ENCODE measurements at places on chromosomes 6 and 20.
A peak's percentile ranks its signal among the peaks of the same experiment; 100 is the strongest.

GRCh38 chr6:72787391-72788031 lies 165.6 kb downstream of the KCNQ5 start:
- DNase-seq: peak; percentile 34

GRCh38 chr6:3529232-3529631 lies 72.4 kb upstream of the SLC22A23 start:
- DNase-seq: no peak

DNA sequence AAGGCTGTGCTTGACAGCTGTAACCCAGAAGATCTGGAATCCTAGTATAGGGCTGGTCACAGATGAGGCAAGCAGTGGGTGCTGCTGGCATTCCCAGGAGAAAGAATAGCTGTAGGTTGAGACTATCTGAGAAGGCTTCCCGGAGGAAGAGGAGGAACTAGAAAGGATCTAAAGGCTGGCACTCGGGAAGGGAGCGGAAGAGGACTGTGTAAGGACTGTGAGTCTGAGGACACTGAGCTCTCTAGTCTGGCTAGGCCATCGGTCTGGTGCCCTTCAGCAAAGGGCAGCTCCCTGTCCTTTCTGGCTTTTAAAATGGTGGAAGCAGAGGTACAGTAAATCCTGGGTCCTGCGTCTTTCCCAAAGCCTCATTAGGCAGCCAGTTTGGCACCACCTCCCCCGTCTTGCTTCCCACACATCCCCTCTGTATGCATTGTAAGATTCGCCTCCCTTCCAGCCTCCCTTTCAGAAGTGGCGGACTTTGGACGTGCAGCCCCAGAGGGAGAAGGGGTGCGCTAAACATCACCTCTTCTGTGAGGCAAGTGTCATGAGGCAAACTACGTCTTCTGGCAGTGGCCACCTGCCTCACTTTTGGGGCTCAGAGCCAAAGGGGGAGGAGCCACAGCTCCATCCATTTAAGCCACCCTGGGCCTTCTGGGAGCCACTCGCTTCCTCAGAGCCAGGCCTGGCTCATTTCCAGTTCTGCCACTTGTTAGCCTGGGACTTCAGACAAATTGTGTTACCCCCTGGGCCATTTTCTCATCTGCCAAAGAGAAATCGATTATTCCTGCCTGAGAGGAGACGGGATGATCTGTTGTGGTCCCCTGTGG lies 8.6 kb downstream of the SNPH start:
- DNase-seq: no peak

- no peak for DNase-seq
Measured at GRCh38 chr6:147642458-147642857, 134.0 kb downstream of the SAMD5 start.

- DNase-seq: no peak
Measured at GRCh38 chr20:52975029-52975732, 3.0 kb downstream of the TSHZ2 start.

DNA sequence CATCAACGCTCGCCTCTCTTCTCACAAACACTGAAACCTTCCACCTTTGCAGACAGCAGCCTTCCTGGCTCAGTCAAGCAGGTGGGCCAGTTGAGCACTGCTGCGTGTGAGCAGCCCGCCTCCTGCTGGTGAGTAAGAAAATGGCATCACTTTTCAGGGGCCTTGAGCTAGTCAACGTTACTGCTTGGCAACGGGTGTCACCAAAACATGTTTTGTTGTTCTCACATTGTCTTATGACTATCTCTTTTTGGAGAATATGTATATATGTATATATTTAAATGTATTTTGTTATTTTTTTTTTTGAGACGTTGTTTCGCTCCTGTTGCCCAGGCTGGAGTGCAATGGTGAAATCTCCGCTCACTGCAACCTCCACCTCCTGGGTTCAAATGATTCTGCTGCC lies 97.0 kb upstream of the AGPAT4 start:
- peak; percentile 81 for DNase-seq

GRCh38 chr20:48339190-48339985 lies 488.4 kb downstream of the PREX1 start:
- DNase-seq: no peak

DNA sequence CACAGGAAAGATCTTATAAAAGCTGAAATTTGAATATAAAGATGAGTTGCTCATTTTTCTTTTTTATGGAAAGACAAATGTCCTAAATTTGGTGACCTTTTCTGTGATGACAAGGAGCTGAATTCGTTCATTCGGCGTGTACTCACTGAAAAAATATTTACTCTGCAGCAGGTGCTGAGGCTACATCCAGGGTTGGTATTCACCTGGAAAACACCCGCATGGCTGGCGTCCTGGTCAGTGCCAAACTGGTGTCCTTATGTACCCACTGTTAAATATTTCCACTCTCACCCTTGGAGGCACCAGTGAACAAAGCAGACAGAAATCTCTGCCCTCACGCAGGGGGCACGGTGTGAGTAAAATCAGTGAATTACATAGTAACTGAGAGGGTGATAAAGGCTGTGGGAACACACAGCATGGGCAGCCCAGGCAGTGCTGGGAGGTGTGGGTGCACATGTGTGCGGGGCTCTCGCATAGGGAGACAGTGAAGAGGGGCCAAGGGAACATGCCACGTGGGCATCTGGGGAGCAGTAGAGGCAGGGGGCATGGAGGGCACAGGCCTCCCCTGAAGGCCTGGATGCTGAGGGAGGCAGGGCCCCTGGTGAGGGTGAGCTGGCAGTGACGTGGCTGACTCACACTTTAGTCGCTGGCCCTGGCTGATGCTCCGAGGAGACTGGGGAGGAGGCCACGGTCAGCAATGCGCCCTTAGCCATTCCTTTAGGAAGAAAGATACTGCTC lies 89.7 kb downstream of the INSM1 start:
- DNase-seq: no peak

- DNase-seq: no peak
Measured at GRCh38 chr6:140073456-140073855, 699.0 kb upstream of the CITED2 start.

DNA sequence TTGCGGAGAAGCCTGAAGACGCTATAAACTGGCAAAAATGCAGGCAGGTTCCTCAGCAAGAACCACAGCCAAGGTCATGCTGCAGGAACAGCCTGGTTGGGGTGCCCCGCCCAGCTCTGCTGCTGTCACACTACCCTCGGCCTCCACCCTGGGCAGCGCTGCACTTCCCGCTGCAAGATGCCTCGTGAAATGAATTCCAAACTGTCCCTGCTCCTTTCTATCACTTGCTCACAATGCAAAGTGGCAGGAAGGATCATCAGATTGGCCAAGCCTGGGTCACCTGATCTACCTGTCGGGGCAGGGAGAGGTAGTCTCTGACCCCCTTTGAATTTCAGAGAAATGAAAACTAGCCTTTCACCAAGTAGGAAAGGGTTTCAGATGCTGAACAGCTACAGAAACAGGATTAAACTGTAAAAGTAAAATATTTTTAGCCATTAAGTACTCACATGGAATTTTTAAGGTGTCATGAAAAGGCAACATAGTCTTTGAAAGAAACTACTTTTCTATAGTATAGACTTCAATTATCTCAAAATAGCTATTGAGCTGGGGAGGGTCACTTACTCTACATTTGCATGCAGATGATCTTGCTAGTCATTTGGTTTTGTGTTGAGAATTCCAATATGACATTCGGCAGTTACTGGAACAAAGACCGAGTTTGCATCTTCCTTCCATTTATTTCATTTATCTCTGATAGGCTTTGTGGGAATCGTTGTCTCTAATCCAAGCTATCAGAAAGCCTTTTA lies 236.4 kb upstream of the ASCC3 start:
- DNase-seq: peak; percentile 34

DNA sequence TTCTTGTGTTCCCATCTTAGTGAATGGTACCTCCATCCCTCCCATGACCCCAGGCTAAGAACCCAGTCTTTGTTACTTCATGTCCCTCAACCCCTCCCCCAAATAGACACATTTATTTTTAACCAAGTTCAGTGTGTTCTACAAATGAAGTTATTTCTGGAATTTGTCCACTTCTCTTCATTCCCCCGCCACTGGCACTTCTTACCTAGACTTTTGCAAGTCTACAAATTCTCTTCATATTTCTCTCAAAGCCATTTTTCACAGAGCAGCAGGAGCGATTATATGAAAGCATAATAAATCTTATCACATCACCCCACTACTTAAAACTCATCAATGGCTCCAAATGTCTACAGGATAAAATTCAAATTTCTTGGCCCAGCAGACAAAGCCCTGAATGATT lies 131.4 kb downstream of the BTBD9 start:
- DNase-seq: no peak

- DNase-seq: peak; percentile 22
Measured at GRCh38 chr6:83976037-83976755, 57.4 kb upstream of the MRAP2 start.

- no peak for DNase-seq
Measured at GRCh38 chr6:1251198-1252155, 60.4 kb upstream of the FOXQ1 start.

GRCh38 chr6:1129131-1129530 lies 182.8 kb upstream of the FOXQ1 start:
- no peak for DNase-seq

DNA sequence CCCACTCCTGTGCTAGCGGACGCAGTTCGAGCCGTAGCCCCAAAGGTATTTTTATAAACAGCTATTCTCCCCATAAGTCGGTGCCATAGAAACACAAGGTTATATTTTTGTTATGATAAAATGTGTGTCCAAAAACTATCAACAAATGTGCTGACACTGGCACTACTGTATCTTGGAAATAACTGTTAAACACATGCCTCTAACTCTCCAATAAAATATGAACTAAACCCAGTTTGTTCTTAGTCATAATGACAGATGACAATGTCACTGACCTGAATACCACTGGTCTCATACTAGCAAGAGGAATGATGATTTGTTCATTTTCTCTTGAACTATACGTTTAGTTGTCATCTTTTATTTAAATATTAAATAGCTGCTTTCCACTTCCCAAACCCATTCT lies 51.4 kb upstream of the NUP153 start:
- DNase-seq: no peak

- no peak for DNase-seq
Measured at GRCh38 chr6:75024828-75025227, 181.0 kb downstream of the COL12A1 start.

- DNase-seq: no peak
Measured at GRCh38 chr6:115078555-115078954, 735.7 kb upstream of the HS3ST5 start.

DNA sequence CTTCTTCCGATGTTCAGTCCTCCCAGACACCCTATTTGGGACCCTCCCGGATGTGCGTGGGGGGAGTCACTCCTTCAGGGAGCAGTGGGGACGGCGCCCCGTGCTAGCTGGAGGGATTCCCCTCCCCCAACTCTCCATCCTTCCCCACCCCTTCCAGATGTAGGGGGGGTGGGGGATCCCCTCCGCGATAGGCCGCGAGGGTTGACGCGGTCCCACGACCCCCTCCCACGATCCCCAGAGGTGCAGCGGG lies 548 bp downstream of the GNL1 start:
- DNase-seq: no peak

DNA sequence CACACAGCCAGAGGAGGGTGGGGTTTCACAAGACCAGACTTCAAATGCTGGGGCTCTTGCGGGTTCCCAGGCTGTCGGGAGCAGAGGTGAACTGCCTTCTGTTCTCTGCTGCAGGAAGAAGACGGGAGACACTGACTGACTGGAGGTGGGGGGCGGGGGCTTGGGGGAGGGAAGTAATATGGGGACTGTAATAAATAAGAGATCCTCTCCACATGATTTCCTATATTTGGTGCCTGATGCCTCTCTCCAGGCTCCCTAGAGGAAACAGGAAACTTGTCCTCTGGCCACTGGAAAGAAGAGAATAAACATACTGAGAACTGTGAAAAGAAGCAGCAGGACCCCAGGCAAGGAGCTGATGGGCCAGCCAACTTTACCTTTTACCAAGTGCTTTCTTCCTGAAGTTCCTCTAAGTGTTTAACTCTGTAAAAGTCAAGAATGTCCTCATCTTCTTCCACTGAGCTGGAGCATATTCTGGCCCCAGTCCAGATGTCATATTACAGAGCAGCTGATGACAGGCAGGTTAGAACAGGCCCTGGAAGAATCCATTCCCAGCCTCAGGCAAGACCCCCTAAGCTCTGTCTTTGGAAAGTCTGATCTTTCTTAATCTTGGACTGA lies 33.2 kb upstream of the ADGRF5 start:
- DNase-seq: no peak

DNA sequence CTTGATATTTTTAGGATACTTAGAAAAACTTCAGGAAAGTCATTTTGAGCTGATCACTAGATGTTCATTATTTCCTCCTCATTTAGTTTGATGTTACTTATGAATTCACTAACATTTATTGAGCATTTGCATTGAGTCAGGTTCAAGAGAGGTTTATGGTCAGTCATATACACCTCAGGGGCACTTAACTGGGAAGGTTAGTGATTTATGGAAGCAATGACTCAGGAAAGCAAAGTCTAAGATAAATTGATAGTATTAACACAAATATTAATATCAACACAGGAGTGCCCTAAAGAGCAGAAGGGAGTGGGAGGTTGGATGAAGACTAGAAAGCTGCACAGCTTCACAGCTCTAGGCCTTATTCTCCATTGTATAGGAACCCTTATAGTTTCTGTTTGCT lies 177.0 kb upstream of the TNFAIP3 start:
- no peak for DNase-seq

DNA sequence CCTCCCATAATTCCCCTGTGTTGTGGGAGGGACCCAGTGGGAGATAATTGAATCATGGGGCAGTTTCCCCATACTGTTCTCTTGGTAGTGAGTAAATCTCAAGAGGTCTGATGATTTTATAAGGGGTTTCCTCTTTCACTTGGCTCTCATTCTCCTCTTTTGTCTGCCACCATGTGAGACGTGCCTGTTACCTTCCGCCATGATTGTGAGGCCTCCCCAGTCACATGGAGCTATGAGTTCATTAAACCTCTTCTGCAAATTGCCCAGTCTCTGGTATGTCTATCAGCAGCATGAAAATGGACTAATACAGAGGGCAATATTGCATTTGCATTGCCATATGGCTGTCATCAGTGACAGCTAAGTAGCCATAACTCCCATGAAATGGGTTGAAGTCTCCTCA lies 63.2 kb downstream of the ZNF217 start:
- no peak for DNase-seq

DNA sequence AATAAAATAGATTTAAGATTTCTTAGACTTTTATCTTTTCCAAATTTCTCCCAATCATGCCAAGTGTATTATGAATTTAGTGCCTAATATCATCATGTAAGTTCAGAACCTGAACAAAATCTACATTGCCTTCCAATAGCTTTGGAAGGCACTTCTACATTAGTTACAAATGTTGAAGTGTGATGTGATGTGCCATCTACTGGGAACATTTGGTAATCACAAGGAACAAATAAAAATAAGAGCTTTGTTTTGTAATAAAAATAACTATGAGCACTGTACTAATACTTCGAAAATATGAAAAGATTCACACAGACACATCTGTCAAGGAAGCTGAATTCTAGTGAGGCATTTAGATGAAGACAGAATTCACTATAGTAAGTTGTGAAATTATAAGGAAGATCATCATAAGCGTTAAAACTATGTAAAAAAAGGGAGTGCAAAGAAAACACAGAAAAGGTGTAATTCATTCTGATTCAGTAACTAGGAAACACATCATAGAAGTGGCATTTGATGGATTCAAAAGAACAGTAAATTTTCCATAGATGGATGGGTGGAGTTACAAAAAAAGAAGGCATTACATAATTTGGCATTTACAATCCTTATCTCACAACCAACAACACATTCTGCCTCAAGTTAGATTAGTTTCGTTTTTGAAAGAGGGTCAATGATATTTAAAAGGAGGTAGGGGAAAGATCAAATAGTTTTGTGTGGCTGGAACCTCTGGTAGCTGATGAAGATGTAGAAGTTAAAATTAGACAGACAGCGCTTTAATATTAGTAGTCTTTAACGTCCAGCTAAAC lies 161.0 kb downstream of the ASCC3 start:
- DNase-seq: no peak
